Cardiac muscle cell (in vitro differentiated cells and primary cell): ENCODE measurements at places on chromosomes 4 and X.

DNA sequence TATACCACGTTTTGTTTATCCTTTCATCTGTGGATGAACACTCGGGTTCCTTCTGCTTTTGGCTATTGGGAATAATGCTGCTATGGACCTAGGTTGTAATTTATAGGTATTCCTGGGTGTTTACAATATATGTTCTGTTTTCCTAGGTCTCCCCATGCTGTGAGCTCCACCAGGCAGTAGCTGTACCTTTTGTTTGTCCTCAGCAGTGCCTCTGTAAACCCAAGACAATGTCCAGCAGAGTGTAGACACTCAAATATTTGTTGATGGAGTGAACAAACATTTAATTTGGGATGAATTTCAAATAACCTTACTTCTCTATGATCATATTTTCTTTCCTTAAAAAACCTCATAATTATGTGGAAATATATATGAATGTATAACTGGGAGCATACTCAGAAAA, 259.5 kb upstream of the BOD1L1 start:
- no peak overlapping the region for H3K27ac ChIP-seq
- no peaks in the 10 kb centered on the region for H3K27me3 ChIP-seq
- H3K4me1 ChIP-seq = no peaks in the 10 kb centered on the region
- DNase-seq = no peak
- H3K36me3 ChIP-seq = no peaks in the 10 kb centered on the region

GRCh38 chrX:72142094-72142793, 10.5 kb upstream of the RTL5 start:
- no peaks in the 10 kb centered on the region for H3K27me3 ChIP-seq
- H3K36me3 ChIP-seq = no peaks in the 10 kb centered on the region
- no peak for DNase-seq
- H3K4me3 ChIP-seq = no peak overlapping the region
- peaks cover 5% of the 10 kb centered on the region for H3K4me1 ChIP-seq

DNA sequence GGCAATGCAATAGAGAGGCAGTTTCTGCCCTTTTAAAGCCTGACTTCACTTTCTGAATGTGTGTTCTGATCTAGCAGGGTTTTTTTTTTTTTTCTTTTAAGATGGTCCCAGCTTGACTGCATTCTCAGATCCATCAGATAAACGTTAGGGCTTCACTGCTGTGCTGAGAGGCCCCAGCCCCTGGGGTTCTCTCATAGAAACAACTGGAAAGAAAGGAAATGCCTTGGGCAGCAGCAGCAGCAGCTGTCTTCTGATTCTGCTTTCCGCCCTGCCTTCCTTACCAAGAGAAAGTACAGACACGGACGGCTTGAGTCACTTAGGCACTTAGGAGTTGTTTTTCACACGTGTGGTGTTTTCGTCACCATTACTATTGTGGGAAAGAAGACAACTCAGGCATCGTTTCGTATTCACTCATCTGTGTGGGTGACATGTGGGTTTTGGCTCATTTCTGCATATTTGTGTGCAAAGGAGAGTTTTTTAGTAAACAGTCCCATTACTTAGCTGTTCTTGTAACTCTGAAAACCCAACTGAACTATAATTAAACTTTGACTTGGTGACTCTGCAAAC, 172.0 kb downstream of the PTTG2 start:
- H3K27ac ChIP-seq = peak overlapping the region; percentile 52
- peak; percentile 98 for DNase-seq
- H3K27me3 ChIP-seq = no peaks in the 10 kb centered on the region

- H3K4me1 ChIP-seq = peaks cover 8% of the 10 kb centered on the region
- H3K4me3 ChIP-seq = no peak overlapping the region
- H3K27ac ChIP-seq = no peak overlapping the region
Observed at GRCh38 chr4:82710197-82710929, 88.2 kb downstream of the SCD5 start.

GRCh38 chr4:15470128-15470475, 420 bp downstream of the CC2D2A start:
- peak overlapping the region; percentile 80 for H3K27ac ChIP-seq
- peak; percentile 21 for DNase-seq
- peak overlapping the region; percentile 45 for H3K4me3 ChIP-seq
- H3K36me3 ChIP-seq = no peaks in the 10 kb centered on the region
- peaks cover 22% of the 10 kb centered on the region for H3K4me1 ChIP-seq
- no peaks in the 10 kb centered on the region for H3K27me3 ChIP-seq

GRCh38 chr4:43709443-43709842, 739.2 kb downstream of the KCTD8 start:
- no peak for DNase-seq
- no peaks in the 10 kb centered on the region for H3K36me3 ChIP-seq
- H3K4me3 ChIP-seq = no peak overlapping the region
- H3K4me1 ChIP-seq = no peaks in the 10 kb centered on the region
